ENCODE measurements at places on chromosomes 2 and 18.

DNA sequence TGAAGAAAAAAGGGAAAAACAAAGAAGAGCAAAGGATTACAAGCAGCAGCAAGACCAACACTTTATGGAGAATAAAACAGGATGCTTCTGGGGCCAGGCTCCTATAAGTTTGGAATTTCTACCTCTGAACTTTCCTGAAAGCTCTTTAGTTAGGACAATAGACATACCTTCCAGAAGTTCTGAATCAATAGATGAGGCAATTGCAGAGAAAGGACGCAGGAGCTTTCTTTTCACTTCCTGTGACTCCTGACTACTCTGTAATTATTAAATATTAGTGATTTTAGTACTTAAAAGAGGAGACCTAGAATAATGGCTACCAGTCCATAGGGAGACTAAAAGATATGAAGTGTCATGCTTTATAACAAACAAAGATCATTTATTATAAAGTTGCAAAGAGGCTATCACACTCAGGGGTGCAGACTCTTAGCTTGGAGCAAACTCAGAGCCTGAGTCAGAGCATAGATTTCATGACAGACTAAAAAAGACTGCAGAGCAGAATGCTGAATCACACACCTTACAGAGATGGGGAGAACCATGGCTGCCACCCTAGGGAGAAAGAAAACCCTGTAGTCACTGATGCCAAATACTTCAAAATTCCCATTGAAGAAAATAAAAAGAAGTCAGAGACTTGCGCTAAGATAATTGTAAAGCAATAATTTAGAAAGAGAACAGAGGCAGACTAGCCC, 52.5 kb upstream of the FAM136A start:
- no peak for DNase-seq

- no peak for DNase-seq
Observed at GRCh38 chr2:68248806-68249205, 3.5 kb downstream of the PPP3R1 start.

DNA sequence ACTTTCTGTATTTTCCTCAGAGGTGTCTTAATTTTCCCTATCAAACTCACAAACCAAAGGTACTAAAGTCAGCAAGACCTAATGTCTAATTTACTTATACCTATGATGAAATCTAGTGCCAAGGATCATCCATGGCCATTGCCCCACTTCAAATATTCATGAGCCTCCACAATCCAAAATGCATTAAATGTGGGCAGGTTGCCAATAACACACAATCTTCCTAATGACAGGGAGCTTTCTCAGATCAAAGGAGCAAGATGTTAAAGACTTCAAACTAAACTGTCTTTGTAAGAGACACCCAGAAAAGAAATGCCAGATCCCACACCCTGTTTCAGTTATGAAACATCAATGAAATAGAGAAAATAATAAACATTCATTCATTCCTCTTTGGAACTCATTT, 143.2 kb downstream of the TMEFF2 start:
- DNase-seq: no peak

GRCh38 chr2:126719833-126720351, 63.9 kb downstream of the GYPC start:
- no peak for DNase-seq

- no peak for DNase-seq
Observed at GRCh38 chr2:238974081-238974480, 126.2 kb downstream of the TWIST2 start.

DNA sequence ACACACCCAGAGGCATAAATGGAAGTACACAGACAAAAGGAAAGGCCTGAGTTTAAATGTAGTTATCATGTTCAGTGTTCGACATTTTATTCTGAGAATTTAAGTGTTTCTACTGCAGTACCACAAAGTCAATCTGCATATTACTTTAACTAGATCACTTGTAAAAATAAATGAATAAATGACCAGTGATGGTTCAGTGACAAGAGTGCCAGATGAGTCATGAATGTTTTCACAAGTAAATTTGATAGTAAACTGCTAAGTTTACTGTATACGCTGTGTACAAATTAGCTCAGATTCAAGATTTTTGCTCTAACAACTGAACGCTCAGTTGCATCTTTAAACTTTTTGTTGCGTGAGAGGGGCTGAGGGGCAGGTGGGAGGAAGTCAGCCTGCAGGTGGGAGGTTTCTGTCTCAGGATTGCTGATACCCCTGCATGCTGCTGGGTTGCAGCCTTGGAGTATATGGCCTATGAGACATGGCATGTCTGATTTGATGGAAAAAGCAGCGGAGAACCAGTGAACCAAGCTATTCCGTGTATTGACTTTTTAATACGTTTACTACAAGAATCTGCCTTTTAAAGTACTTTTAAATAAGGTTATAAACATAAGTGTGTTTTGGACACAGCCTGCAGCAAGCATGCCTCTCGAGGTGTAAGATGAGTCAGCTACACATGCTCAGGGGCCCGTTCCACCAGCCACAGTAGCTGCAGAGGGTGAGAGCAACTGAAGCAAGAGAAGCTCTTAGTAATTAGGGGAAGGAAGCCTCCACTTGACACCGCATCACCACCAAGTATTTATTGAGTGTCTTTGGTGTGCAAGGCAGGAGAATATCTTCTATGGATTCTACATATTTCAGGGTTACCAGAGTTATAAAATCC, 245.1 kb downstream of the NEDD4L start:
- no peak for DNase-seq

DNA sequence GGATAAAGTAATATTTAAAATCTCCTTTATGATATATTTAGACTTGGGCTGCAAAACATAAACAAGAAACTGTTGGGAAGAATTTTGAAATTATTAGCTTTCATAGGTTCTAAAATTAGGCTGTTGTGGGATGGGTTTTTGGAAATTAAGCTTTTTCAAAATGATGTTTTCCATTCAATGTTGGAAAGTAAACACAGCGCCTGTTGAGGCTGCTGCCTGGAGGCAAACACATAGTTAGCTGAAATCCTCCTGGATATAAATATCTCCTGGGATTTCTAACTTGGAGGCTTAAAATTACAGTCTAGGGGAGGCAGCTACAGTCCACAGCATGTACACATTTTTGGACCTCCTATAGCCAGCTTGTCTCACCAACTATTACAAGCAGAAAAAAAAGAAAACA, 197.3 kb downstream of the DCC start:
- DNase-seq: no peak
